ENCODE measurements at places on chromosomes 12 and 14.

- DNase-seq = no peak
These were observed 313.5 kb upstream of the KITLG start for GRCh38 chr12:88893801-88894200.

DNA sequence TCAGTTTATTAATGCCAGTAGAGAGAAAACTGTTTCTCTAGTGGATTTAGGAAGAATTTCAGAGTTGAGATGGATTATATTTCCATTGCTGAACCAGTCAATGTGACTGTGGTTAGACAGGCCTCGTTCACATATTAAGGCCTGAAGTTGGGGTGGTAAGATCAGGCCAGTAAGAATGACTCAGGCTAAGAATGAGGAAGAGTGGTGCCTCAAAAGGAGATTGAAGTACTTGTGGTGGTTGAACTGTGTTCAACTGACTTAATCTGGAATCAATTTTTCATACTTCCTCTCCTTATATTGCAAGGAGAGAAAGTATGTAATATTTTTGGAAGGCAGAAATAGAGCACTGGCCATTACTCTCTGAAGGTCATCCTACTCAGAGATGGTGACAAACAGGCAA, 37.8 kb upstream of the ATF7IP start:
- no peak for DNase-seq

DNA sequence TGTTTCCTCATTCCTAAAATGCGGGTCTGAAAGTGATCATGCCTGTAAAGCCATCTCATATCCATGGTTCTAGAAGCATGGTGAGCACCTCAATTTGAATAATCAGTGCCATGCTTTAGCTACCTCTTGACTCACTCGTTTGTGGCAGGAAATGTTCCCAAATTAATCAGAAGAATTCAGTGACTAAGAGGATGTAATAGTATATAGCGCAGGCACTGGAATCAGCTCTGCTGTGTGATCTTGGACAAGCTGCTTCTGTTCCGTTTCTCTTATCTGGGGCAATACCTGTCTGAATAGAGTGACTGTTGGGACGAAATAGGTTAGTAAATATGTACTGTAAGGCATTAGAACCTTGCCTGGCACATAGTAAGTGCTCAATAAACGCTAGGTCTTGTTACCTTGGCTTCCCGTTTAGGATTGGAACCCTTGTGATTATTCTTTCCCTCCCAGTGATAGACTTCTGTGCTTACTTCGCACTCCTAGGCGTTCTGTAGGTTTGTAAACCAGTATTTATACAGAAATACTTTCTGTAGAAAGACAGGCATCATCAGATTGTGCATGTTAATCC, 820 bp upstream of the SMAGP start:
- peak; percentile 95 for DNase-seq

GRCh38 chr12:92140896-92141536, 4.6 kb downstream of the BTG1 start:
- DNase-seq = no peak

DNA sequence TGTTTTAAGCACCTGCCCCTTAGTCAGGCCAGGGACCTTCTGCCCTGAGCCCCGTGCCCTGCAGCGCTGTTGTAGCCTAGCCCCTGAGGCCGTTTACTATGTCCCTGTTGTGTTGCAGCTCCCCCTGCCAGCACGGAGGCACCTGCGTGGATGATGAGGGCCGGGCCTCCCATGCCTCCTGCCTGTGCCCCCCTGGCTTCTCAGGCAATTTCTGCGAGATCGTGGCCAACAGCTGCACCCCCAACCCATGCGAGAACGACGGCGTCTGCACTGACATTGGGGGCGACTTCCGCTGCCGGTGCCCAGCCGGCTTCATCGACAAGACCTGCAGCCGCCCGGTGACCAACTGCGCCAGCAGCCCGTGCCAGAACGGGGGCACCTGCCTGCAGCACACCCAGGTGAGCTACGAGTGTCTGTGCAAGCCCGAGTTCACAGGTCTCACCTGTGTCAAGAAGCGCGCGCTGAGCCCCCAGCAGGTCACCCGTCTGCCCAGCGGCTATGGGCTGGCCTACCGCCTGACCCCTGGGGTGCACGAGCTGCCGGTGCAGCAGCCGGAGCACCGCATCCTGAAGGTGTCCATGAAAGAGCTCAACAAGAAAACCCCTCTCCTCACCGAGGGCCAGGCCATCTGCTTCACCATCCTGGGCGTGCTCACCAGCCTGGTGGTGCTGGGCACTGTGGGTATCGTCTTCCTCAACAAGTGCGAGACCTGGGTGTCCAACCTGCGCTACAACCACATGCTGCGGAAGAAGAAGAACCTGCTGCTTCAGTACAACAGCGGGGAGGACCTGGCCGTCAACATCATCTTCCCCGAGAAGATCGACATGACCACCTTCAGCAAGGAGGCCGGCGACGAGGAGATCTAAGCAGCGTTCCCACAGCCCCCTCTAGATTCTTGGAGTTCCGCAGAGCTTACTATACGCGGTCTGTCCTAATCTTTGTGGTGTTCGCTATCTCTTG, 7.6 kb downstream of the DLK1 start:
- no peak for DNase-seq

DNA sequence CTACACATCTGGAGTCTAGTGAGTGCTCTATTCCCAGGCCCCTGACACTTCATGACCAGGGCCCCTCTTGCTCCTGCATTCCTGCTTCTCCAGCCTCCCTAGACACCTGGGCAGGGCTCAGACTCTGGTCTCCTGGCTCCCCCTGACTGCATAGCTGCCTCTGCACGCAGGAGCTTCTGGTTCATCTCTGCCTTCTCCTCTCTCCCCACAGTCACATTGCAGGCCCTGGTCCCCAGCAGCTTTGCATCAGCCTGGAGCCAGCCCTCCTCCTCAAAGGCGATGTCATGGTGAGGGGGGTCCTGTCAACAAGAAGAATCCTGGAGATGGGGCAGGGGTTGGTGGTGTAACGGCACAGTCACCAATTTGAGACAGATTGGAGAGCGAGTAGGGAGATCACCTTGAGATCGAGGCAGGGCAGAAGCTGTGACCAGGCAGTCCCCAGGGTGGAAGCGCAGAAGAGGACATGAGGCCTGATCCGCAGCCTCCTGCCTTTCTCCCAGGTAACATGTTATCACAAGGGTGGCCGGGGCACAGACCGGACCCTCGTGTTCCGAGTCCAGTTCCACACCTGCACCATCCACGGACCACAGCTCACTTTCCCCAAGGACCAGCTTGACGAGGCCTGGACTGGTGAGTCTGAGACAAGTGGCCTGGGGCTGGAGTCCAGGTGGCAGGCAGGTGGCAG, 8.1 kb downstream of the TNS2 start:
- no peak for DNase-seq

DNA sequence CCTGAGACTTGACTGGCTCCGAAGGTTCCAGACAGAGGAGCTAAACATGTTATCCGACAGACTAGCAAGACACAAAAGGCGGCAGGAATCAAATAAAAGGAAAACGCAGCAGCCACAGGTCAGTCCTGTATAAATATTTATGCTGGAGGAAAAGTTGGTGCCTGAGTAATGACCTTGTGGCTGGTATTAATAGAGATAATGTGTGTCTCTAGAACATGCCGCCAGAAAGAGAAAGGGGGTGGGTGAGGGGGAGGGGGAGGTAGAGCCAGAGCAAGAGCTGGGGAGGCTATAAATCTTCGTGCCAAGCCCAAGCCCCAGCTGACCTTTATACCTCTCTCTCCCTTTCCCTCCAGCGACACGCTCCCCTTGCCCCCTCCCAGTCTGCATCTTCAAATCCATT, 590.4 kb downstream of the MED13L start:
- no peak for DNase-seq

DNA sequence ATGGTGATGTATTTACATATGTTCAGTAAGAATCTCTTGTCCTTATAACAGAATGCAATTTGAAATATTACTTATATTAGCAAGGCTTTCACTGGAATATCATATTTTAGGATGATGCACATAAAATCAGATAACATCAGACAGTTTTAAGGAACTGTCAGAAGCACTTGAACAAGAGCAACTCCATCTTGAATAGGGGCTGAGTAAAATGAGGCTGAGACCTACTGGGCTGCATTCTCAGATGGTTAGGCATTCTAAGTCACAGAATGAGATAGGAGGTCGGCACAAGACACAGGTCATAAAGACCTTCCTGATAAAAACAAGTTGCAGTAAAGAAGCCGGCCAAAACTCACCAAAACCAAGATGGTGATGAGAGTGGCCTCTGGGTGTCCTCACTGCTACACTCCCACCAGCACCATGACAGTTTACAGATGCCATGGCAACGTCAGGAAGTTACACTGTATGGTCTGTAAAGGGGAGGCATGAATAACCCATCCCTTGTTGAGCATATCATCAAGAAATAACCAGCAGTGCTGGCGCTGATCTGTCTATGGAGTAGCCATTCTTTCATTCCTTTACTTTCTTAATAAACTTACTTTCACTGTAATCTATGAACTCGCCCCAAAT, 27.6 kb upstream of the ETV6 start:
- peak; percentile 31 for DNase-seq

DNA sequence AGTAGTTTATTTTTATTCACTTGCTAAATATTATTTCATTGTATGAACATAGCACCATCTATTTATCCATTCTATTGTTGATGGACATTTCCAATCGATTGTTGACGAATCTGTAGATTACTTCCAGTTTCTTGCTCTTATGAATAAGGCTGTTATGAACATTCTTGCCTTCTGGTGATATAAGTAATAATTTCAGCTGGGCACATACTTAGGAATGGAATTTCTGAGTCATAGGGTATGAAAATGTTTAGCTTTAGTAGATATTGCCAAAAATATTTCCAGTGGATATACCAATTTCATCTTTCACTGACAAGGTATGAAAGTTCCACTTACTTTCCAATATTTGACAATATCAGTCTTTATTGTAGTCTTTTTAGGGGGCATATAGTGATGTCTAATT, 468.5 kb downstream of the ETNK1 start:
- no peak for DNase-seq

GRCh38 chr12:56450241-56450640, 1.0 kb upstream of the TIMELESS start:
- no peak for DNase-seq

DNA sequence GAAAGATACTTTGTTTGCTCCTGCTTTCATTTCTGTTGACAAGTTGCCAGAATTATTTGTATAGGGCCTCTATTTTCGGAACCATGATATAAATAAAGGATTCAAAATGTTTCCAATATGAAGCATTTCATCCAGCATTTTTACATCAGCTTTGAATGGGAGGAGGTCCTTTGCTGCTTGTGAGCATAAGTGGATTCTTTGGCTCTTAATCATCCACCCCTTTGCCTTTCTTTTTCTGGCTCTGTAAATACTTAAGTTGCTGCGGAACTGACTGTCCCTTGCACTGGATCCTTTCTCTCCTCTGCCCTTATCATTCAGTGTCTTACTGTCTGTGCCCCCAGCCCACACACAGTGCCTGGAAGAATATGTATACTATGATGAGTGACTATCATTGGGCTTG, 357.3 kb upstream of the RGS6 start:
- peak; percentile 91 for DNase-seq

DNA sequence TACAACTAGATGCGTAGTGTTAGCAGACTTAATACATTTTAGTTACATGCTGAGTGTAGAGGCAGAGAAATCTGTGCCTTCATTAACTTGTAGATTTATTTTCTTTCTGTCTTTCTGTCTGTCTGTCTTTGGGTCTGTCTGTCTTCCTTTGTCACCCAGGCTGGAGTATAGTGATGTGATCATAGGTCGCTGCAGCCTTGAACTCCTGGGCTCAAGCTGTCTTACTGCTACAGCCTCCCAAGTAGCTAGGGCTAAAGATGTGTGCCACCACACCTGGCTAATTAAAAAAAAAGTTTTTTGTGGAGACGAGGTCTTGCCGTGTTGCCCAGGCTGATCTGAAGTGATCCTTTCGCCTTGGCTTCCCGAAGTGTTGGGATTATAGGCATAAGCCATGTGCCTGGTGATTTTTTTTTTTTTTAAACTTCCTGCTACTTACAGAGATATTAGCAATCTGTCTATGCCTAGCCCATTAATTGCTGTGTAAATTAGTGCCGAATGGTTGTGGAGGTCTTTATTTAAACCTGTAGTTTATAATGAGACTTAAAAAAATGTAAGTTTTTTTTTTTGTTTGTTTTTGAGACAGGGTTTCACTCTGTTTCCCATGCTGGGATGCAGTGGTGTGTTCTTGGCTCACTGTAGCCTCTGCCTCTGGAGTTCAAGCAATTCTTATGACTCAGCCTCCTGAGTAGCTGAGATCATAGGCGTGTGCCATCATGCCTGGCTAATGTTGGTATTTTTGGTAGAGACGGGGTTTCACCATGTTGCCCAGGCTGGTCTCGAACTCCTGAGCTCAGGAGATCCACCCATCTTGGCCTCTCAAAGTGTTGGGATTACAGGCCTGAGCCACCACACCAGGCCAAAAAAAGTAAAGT, 22.8 kb downstream of the ERC1 start:
- peak; percentile 85 for DNase-seq

GRCh38 chr14:68268197-68268596, 448.6 kb downstream of the RAD51B start:
- DNase-seq = no peak

DNA sequence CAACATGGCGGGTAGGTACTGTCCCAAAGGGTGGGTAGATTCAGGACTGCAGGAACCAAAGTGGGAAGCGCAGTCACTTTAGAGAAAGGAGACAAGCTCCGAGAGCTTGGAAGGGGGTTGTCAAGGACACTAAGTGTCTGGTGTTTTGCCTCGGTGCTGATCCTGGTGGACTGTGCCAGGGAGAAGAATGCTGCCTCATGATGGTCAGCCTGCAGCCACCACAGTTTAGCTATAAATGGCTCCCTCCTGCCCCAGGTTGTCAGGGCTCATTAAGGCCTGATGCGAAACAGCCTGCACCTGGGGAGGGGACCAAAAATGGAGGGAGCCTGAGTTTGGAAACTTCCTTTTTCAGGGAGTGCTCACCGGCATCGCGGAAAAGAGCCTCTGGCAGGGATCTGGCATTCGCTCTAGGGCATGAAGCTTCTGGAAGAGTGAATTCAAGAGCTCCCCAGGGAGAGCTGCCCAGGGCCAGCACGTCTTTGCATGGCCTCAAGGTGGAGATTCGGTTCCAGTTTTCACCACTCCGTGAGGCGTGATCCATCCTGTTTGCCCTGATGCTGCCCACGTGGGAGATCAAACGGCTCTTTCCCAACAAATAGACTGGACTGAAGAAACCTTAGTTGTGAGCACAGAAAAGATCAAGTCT, 164.0 kb downstream of the FOXN3 start:
- DNase-seq = no peak

Measured in ELR (cell line).